ENCODE measurements at places on chromosomes 13 and 19. TPM values are rescaled to one million over a fixed set of nuclear protein-coding genes. Genes with fewer than 3 reads are reported as not detected.

DNA sequence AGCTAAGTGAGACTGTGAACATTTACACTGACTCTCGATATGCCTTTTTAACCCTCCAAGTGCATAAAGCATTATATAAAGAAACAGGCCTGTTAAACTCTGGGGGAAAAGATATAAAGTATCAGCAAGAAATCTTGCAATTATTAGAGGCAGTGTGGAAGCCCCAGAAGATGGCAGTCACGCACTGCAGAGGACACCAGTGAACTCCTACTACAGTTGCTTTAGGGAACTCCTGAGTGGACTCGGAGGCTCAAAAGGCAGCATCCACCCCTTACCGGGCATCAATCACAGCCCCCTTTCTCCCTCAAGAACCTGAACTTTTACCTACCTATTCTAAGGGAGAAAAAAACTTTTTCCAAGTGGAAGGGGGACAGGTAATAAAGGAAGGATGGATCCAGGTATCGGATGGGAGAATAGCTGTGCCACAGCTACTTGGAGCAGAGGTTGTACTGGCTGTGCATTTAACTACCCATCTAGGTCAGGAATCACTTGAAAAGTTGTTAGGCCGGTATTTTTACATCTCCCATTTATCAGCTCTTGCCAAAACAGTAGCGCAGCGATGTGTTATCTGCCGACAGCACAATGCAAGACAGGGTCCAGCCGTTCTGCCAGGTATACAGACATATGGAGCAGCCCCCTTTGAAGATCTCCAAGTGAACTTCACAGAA is 80.1 kb downstream of the ZNF486 start:
- DNase-seq = no peak

DNA sequence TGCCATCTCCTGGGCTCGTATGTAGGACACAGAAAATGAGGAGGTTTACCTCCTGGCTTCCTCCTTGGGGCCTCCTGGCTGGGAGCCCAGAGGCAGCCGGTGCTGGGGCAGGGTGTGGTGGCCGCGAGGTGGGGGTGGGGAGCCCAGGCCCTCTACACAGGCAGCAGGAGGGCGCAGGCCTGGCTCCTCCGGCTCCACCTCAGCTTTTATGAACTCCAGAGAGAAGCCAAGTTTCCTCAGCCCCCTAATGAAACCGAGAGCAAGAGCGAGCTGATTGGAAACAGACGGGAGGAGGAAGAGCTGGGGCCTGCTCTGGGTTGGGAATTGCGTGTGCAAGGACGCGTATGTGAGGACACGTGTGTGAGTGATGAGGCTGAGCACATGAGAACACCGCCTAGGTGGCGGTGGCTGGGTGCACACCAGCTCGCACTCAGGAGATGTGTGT is 23.1 kb downstream of the LYL1 start:
- DNase-seq = peak; percentile 88

- no peak for DNase-seq
These were observed 942.4 kb upstream of the PCDH20 start for GRCh38 chr13:62357887-62358645.

- DNase-seq = no peak
These were observed 24.9 kb downstream of the RCBTB2 start for GRCh38 chr13:48508011-48508410.

Gene FBN3
- not detected for total RNA-seq

Gene PSPN
- 2.5 TPM for total RNA-seq

DNA sequence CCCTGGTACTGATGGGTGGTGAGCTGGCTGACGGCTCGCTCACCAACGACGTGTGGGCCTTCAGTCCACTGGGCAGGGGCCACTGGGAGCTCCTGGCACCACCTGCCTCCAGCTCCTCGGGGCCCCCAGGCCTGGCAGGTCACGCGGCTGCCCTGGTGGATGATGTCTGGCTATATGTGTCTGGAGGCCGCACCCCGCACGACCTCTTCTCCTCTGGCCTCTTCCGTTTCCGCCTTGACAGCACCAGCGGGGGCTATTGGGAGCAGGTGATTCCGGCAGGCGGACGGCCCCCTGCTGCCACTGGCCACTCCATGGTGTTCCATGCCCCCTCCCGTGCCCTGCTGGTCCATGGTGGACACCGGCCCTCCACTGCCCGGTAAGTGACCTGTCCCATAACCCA is 10.5 kb downstream of the MEGF8 start:
- DNase-seq = no peak

DNA sequence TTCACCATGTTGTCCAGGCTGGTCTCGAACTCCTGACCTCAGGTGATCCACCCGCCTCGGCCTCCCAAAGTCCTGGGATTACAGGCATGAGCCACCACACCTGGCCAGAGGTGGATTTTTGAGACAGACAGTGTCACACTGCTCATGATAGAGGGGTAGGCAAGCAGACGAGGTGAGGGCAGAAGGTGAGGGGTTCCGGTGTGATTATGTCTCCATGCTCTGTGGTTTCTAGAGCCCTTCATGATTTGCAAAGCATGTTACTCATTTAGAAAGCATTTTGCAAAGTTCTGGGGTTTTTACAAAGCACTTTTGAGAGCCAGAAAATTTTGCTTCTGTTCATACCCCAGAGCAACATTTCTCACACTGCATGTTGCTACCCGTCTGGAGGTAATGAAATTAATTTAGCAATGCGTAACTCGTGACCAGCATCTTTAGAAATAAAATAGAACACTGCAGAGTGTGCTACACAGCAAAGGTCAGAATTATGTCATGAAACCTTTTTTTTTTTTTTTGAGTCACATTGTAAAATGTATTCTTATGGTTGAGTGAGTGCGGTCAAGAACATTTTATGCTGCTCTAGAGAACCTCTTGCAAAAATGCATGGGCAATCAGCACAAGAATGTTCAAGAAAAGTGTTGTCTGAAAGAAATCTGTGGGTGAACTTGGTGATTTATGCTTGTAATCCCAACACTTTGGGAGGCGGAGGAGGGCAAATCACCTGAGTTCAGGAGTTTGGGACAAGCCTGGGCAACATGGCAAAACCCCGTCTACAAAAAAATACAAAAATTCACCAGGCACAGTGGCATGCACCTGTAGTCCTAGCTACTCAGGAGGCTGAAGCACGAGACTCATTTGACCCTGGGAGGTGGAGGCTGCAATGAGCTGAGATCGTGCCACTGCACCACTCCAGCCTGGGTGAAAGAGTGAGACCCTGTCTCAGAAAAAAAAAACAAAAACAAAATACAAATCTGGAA is 58.0 kb downstream of the MAP4K1 start:
- DNase-seq = no peak

DNA sequence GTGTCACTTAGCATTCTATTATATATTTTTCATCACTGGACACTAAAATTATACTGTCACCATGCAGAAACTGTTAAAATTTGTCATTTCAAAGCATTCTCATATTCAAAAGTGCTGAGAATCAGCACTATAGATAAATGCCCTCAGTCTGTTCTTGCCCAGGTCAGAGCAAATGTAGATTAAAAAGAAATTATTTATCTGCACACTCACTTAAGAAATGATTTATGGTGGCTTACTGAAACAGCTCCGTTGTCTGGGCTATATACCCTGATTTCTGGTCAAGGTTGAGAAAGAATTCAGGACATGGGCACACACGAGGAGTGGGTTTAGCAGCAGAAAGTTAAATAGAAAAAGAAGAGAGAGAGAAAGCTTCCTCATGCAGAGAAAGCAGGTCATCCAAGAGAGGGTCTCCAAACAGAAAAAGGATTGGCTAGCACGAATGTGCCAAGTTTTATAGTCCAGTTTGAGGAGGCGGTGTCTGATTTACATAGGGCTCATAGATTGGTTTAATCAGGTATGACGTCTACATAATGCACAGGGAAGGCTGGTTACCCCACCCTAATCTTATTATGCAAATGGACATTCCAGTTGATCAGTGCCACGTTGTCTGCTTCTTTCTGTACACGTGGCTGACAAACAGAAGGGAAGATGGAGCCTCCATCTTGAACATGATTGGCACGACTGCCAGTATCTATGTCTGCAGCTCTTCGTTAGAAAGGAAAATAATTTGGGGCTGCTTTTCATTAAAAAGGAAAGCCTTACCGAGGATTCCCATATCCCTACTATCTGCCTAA is 47.3 kb upstream of the N4BP2L1 start:
- DNase-seq = no peak

Gene PSG7
- total RNA-seq = not detected

Gene KLK2
- total RNA-seq = 0.43 TPM

Gene C19orf73
- 2.1 TPM for total RNA-seq

Gene MIR17HG
- 4.1 TPM for total RNA-seq

DNA sequence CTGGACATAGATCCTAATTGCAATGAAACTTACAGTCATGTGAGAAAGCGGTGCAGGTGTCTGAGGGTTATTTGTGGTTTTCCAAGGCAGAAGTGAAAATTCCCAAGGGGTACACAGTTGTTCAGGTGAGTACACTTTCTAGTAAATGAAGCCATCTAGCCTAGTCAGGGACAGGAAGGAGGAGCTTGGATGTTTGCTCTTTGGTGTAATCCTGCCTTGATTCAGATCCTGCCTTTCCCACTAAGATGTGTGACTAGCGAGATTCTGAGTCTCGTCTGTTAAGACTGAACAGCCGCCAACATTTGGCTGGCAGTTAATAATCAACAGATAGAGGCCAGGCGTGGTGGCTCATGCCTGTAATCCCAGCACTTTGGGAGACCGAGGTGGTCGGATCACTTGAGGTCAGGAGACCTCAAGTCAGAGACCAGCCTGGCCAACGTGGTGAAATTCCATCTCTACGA is 2.5 kb downstream of the RPS9 start:
- DNase-seq = no peak

DNA sequence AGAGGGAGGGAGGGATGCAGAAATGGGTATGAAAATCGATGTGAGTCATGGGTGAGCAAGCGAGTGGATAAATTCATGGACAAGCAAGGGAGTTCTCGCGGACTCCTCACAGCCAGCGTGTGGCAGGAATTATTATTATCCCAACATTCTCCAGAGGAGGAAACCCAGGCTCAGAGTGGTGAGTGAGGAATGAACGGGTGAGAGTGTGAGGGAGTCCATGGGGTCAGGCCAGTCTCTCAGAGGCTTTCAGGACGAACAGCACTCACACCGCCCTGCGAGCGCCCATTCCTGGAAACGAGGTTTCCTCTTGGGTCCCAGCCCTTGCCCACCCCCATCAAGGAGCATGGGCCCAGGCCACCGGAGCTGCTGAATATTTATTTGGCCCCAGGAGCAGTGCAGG is 6.3 kb upstream of the DNAAF3 start:
- no peak for DNase-seq

DNA sequence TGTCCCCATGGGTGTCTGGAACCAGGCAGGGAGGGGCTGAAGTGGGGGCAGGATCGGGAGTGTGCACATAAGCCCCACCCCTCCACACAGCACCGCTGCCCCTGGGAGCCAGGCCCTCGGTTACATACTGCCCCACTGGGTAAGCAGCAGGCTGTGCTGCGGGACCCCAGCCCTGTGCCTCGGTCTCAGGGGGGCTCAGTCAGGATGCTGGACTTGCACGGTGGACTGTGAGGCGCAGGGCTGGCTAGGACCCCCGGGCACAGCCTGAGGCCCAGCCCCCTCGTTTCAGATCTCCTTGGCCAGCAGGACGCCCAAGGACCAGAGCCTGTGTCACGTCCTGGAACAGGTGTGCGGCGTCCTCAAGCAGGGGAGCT is 16.3 kb downstream of the MPND start:
- DNase-seq = no peak

Gene LIN7B
- 11.7 TPM for total RNA-seq

Gene ERCC5
- 58.6 TPM for total RNA-seq

All from mucosa of descending colon (tissue), 3 donors.